ENCODE measurements at places on chromosomes 11 and 22.
A peak's percentile ranks its signal among the peaks of the same experiment; 100 is the strongest.

DNA sequence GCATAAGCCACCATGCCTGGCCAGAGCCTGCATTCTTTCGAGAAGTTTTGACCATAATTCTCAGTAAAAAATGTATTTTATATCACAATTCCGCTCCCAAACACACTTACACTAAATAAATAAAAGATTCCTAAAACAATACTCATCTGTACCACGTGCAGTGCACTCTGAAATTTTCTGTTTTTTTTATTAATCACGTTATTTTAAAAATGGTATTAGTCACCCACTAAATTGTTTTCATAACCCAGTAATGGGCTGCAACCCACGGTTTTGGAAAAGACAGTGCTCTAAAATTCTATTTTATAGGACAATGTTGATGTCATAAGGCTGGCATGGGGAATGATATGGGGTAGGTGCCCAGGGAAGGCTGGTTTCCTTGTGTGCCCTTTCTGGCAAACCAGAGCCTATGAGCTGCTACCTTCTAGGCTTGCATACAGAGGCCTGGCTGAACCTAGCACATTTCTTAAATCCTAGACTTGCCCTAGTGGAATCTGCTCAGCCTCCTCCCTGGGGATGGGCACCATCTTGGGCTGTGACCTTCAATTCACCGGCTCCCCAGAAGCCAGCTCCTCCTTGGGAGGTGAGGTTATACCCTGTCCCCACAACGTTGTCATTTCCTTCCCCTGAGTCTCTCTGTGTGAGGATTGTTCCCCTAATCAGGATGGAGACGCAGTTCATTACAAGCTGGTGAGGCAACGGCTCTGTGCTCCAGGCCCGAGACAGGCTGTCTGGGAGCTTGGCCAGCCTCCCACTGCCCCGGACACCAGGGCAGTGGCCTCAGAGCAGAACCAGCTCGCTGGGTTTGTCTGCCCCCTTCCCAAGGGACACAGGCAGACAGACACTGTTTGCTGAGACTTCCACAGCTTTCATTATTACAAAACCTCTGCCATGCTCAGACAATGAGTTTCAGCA, 116.5 kb upstream of the NAV2 start:
- DNase-seq, result no peak

GRCh38 chr22:20141186-20142077, 9.4 kb downstream of the CCDC188 start:
- DNase-seq, result no peak

DNA sequence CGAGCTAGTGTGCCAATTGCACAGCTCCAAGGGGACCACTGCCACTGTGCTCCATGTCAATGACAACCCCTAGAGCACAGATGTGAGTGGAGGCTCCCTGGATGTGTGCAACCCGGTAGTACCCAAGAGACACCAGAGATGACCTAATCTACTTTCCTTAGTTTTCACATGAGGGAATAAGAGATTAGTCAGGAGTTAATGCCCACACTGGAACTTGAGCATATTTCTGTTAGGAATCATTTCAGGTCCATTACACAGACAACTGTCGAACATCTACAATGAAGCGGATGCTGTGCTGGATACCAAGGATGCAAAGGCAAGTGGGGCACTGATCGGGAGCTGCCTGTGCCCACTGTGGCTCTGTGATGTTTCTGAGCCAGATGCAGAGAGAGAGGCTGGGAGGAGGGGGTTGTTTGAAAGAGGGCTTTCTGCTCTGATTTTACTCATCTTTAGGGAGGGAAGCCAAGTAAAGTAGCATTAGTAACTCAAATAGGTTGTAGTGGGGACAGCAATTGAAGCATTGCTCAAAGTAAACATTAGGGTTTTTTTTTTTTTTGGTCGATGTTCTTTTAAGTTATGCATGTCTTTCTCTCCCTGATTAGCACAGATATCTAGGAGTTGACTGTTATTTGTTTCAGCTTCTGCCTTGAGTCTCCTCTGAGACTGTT, 82.5 kb upstream of the SORL1-AS1 start:
- DNase-seq, result no peak

DNA sequence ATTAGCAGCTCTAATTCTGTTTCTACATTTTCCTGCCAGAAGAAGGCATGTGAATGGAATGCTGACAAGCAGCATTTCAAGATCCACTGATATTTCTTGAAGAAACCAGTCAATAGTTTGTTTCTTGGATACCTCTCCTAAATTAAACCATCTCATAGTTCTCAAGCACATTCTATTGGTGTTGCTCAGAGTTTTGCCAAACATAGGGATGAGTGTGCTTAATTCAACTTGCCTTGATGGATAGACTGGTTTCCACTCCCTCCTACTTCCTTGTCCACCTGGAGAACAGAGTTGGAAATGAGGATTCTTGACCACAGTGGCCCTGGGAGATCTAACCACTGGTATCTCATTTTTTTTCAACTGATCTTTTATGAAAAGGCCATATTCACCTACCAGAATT, 29.8 kb upstream of the DDX10 start:
- DNase-seq, result no peak

DNA sequence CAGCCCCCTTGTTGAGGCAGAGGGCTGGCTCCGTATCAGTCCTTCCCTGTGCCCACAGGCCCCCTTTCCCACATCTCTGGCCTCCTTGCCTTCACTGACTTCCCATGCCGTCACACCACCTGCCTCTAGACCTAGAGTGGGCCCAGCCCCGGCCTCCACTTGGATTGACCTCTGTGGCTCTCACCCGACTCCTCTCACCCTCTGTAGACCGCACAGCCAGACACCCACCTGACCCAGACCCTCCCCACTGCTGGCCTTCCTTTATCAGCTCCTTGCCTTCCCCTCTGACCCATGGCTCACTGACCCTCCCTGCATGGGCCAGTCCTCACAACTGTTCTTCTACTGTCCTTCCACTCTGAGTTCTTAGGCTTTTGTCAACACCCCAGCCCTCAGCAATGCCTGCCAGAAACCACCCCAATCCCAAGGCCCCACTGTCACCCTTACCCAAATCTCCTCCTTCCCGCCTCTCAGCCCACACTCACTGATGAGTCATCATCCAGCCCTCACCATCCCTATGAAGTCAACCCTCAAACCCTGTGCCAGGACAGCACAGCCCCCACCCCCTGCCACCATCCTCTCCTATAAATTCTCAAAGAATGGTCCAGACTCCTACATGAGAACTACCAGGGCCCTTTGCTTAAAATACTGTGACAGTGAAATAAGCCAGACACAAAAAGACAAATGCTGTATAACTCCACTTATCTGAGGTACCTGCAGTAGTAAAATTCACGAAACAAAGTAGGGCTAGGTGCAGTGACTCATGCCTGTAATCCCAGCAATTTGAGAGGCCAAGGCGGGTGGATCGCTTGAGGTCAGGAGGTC, 53.4 kb downstream of the SCGB1A1 start:
- no peak for DNase-seq

GRCh38 chr11:121928597-121929580, 187.1 kb downstream of the BLID start:
- no peak for DNase-seq

DNA sequence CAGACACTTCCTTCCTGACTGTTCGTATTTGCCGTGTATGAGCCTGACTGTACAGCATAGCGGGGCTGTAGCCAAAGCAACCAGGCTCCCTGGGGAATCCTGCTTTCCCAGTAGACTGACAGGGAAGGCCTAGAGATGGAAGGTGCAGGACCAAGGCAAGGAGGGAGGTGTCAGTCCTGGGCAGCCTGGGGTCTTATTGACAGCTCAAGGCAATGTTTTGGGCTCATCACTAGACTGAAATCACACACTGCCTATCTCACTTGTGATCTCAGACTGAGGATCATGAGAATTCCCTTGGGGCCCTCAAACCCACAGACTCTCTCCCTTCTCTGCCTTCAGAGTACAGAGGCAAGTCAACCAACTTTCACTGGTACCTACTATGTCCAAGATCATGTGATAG, 346.8 kb upstream of the NARS2 start:
- DNase-seq, result no peak

DNA sequence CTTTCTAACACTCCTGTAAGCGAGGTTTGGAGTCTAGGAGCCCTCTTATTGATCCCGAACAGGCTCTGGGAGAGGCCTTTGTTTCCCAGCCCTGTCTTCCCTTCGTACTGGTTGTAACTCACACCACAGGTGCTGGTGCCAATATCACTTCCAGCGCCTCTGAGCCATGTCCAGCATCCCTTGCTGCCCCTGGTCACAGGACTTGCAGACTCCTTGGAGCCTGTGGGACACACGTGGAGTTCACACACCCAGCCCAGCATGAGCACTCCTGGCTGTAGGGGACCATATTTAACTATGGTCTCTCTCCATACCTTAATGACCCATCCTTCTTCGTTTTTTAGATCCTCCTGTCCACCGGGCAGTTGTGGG, 2.2 kb downstream of the ZBTB16 start:
- DNase-seq, result no peak

GRCh38 chr11:117045956-117046355, 52.3 kb downstream of the SIK3 start:
- DNase-seq, result no peak

- DNase-seq, result no peak
Observed at GRCh38 chr11:104917271-104918112, 19.2 kb upstream of the CASP12 start.

DNA sequence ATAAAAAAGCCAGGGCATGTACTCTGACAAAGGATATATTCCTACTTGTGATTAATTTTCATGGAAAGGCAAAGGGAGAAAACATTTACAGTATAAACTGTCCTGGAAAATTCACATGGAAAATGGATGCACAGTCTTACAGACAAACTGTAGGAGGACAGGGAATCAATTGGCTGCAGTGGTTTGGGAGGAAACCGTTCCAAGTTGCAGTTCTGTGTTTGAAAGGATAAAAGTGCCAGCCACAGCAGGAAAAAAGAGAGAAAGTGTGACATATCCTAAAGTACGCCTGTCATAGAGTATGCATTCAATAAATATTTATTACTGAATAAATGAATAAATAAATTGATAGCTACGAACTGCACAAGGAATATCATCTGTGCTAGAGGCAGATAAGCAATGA, 462.9 kb downstream of the RAB38 start:
- no peak for DNase-seq

GRCh38 chr11:43384393-43384792, 25.7 kb downstream of the TTC17 start:
- no peak for DNase-seq

GRCh38 chr11:115965767-115966504, 461.7 kb upstream of the CADM1 start:
- no peak for DNase-seq

DNA sequence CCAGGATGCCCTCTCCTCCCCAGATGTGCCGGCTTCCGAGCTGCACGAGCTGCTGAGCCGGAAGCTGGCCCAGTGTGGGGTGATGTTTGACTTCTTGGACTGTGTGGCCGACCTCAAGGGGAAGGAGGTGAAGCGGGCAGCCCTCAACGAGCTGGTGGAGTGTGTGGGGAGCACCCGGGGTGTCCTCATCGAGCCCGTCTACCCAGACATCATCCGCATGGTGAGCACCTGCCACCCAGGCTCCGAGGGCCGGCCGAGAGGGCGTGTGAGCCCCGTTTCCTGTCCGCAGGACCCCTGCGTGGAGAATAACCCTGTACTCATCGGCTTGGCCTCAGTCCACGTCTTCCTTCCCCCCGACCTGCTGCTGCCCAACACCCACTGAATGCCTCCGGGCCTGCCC, 2.2 kb downstream of the PPP2R5B start:
- DNase-seq, result no peak

- DNase-seq, result no peak
Observed at GRCh38 chr11:12785901-12786300, 111.7 kb downstream of the TEAD1 start.

GRCh38 chr11:46039990-46040389, 81.3 kb downstream of the PHF21A start:
- DNase-seq, result no peak

DNA sequence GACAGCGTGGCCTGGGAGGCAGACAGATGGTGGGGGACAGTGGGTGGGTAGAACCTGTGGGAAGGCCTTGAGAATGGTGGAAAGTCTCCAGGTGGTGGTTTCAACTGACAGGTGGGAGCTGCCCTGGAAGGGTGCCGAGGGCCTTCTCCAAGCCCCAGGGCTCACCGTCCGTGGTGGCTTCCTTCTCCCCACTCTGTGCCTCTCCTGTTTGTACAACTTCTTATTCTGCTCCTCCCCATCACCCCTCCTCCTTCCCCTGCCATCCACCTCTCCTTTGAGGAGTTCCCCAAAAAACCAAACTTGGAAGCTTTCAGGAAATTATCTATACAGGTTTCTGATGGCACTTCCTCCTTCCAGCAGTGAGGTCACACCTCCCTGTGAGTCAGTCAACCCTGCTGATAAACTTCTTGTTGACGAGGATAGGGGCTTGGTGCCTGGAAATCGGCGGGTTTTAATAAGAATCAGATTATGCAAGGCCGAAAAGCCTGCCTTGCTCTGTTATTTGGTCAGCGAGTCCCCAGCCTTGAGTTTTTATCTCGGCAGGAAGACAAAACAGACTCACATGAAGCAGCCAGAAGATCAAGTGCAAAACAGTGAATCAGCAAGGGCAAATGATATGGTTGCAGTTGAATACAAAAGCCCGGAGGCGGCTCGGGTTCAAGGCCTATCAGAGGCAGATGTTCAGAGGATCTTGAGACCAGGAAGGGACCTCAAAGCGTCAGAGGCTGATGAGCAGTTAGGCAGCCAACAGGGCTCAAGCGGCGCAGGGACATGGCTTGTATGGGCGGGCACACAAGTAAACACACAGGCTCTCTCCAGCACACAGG, 9.5 kb upstream of the ST3GAL4 start:
- DNase-seq, result peak; percentile 91

DNA sequence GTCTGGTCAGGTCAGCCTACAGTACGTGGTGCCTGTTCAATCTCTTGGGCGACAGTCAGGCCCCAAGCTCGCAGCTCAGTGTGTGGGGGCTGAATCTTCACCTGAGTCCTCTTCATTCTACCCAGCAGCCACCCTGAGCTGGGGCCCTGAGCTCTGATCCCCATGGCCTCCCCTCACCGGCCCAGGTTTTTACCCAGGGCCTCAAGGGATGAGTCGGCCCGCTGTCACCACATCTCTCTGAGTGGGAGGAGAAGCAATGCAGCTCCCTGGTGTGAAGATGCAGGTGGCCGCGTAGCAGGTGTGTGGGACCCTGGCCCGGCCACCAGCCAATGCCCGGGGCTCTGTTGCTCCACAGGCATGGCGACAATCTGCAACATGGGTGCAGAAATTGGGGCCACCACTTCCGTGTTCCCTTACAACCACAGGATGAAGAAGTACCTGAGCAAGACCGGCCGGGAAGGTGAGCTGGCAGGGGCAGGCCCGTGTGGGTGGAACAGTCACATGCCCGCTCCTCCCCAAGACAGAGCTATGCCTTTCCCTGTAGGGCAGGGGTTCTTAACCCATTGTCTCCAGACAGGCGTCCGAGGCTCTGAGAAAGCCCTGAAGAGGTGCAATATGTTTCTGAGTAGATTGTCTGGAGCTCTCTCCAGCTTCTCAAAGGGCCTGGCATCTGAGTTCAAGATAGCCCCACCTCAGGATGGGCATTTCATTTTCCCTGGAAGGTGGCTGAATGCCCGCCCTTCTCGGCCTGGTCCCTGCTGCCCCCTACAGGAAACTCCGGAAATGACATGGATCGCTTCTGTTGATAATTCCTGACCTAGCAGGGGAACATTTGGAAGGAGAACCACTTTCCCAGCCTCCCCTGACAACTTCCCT, 26.9 kb downstream of the POLR3H start:
- peak; percentile 79 for DNase-seq
